Lung (tissue), 17 donors: ENCODE measurements at places on chromosomes 16 and 17.
A peak's percentile ranks its signal among the peaks of the same experiment; 100 is the strongest.

- no peak for DNase-seq
Measured at GRCh38 chr17:1074886-1075605, 78.1 kb downstream of the TIMM22 start.

- peak; percentile 58 for DNase-seq
Measured at GRCh38 chr17:77957235-77957856, 1.2 kb upstream of the TNRC6C start.

DNA sequence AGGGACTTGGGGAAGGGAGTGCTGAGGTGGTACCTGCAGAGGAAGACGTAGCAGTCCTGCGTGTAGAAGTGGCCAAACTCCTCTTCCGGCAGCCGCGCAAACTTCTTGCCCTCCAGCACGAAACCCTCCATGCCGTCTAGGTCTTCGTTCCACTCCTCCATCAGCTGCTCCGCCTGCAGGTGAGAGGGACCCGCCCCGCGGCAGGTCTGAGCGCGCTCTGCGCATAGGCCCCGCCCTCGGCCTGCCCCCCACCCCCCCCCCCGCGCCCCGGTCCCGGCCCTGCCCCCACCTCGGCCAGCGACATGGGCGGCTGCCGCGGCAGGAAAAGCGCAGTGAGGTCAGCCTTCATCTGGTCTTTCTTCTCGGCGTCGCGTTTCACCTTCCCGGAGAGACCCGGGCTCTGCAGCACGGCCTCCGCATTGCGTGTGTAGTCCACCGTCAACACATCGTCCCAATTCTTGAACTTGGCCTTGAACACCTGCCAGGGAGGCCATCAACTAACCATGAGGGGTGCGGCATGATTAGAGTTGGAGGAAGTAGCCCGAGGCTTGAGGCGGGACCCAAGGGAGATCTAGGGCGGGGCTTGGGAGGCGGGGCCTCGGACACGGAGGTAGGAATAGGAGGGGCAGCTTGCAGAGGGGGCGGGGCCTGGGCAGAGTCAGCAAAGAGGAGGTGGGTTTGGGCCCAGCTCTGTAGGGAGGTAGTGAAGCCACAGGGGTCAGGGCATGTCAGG is 11.5 kb downstream of the FLII start:
- peak; percentile 67 for DNase-seq

DNA sequence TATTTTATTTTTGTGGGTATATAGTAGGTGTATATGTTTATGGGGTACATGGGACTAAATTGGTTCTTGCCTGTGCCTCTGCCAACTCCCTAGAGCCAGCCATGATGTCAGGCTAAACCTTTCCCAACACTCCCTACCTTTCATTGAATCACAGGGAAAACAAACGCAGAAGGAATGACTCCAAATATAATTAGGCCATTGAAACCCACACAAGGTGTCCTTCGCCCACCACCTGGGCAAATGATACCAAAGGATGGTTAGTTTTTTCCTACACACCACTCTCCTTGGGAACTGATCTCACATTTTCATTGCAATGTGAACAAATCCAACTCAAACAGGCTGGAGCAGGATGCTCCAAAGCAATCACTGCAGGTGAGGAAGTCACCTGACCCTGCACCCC is 27.5 kb downstream of the WSB1 start:
- DNase-seq = no peak
